Activated T-cell treated with anti-CD3 and anti-CD28 coated beads for 24 hours (primary cell): ENCODE measurements at places on chromosomes 5 and 9.

GRCh38 chr5:82246960-82247574 is 31.1 kb downstream of the RPS23 start:
- DNase-seq, result no peak

DNA sequence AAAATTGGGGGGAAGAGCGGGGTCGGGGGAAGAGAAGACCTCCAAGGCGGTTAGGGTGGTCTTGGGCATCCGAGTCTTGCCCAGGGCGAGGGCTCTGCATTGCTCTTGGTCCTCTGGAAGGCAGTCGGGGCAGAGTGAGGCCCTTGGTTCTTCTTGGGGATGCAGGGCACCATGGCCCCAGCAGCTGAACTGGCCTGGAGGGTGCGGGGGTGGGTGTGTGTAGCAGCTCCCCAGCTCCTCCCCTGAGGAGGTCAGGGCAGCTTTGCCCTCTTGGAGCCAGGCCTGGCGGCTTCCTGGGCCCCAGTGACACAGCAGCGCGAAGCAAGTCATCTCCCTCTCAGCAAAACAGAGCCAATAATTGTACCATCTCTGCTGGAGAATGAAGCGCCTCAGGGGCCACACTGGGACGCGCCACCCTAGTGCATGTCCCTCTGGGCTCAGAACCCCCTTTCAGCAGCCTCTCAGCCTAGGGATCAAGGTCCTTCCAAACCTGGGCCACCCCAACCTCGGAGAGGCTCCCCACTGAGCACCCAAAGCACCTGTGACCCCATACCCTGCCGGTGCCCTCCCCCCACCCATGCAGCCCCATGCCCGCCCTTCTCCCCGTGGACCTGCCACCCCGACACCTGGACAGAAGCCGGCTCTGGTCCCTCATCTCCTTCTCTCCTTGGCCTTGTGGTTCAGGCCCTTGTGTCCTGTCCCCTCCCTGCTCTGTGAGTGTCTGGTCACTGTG is 10.4 kb upstream of the RXRA start:
- no peak for DNase-seq

DNA sequence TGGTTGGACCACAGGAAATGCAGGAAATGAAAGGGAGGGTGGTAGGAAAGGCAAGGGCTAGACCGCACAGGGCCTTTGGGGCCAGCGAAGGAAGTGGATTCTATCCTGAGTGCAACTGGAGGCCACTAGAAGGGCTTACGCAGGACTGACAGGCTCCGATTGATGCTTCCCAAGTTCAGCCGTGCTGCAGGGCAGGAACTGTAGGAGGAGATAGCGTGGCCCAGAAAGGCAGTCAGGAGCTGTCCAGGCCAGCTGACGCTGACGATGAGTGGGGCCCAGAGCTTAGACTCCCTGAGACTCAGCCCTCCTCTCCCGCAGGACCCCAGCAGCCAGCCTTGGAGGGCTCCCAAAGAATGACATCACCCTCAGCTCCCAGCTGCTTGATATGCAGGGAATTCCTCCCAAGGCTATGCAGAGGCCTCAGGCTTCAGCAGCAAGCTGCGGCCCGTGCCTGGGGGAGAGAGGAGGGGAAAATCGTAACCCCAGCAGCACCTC is 48.8 kb downstream of the KCNIP1 start:
- no peak for DNase-seq

DNA sequence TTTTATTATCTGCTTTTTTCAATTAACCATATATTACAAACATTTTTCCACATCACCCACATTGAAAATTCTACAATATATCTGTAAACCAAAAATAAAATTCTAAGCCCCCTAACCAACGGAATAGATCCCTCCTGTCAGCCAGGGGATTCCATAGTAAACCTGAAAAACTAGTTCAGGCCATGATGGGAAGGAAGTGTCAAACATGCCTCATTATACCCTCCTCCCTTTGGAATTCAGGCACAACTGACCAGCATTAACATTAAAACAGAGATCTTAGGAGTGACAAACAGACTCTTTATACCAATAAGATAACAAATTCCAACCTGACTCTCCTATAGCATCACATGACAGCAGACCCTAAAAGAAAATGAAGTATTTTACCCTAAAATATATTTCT is 113.7 kb upstream of the DMRT1 start:
- no peak for DNase-seq

- no peak for DNase-seq
Observed at GRCh38 chr9:131097126-131097947, 1.0 kb downstream of the AIF1L start.

- no peak for DNase-seq
Observed at GRCh38 chr5:393846-394275, 49.1 kb upstream of the EXOC3 start.

GRCh38 chr9:15357050-15357653 is 50.1 kb upstream of the TTC39B start:
- peak; percentile 20 for DNase-seq

GRCh38 chr5:171858303-171858702 is 72.7 kb downstream of the SMIM23 start:
- no peak for DNase-seq

DNA sequence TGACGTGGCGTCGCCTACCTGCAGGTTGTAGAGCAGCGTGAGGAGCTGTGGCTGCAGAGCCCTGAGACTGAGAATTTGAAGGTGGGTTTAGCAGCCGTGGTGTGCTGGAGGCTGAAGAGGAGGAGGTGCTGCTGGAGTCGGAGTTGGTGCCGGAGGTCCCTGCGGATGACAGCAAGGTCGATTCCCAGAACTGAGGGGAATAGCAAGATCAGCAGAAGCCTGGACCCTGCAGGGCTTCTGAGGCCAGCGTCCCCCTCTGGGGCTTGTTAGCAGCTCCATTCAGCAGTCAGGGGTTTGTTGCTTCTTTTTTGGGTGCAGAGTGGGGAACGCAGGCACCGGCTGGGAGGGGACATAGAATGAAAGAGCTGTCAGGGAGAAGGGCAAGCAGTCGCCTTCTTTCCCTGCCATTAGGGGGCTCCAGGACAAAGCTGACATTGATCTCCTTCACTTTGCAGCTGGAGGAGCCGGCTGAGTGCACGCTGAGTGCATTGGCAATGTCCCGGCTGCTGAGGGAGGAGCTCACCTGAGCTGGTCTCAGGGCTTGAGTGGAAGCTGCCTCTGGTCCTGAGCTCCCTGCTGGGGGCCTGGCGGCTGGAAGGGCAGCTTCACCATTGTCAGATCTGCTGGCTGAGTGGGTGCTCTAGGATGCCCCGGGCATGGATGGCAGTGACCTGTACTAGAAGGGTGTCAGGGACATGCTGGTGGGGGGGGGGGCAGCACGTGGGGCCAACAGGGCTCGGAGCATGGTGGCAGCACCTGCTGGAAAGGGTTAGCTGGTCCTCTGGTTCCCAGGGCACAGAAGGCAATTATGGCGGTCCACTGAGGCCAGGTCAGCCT is 20.8 kb downstream of the OBP2B start:
- no peak for DNase-seq

- DNase-seq, result no peak
Observed at GRCh38 chr9:128073253-128073886, 5.3 kb downstream of the SLC25A25 start.

GRCh38 chr9:124477211-124477647 is 27.0 kb downstream of the ADGRD2 start:
- DNase-seq, result no peak

- no peak for DNase-seq
Observed at GRCh38 chr9:71861618-71862017, 49.4 kb downstream of the ABHD17B start.

DNA sequence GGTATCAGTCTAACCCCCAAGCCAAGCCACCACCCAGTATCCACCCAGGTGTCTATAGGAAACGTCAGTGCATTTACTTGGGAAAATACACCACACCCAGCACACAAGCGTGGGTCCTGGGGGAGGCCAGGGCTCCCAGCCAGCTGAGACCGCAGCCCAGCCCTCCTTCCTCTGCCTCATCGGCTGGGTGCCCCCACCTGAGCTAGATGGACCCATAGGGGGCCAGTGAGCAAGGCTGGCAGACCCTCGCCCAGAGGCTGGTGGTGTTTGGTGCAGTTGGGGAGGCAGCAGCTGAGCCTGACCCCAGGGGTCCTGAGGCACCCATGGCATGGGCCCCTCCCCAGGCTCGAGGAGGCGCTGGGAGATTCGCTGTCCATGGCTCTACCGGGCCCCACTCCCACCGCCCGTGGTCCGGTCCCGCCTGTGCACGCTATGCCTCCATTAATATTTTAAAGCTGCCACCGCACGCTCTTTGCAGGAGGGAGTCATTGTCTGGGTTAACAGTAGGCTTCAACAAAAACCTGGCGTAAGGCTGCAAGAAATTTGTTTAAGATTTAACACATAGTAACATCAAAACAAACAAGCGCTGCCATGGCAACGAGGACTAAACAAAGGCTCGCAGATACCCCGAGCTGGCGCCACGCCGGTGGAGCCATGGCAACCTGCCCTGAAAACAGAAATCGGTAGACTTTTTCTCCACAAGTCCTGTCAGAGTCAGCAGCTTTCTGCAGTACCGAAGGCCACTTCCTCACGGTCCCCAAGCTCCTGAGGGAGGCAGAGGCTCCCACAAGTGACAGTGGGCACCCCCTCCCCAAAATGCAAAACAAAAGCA is 20.6 kb downstream of the TPPP start:
- DNase-seq, result peak; percentile 34

- peak; percentile 44 for DNase-seq
Observed at GRCh38 chr5:40578501-40579451, 100.9 kb upstream of the PTGER4 start.

- DNase-seq, result no peak
Observed at GRCh38 chr5:61115968-61116367, 46.3 kb downstream of the SMIM15 start.

DNA sequence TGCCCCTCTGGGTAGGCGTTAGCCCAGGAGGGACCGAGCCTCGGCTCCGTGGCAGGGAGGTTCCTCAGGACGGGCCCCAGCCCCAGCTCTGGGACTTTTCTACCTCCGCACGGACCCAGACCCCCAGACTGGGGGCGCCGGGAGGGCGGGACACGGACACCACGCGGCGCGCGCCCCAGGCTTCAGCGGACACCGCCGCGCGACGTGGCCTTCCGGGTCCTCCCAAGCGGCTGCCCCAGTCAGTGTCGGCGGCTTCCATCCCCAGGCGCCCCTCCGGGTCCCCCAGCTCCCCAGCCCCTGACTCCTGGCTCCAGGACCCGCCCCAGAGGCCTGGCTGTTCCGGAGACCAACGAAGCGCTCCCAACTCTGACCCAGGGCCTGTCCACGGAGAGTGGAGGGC is 3.1 kb downstream of the LCNL1 start:
- DNase-seq, result no peak

DNA sequence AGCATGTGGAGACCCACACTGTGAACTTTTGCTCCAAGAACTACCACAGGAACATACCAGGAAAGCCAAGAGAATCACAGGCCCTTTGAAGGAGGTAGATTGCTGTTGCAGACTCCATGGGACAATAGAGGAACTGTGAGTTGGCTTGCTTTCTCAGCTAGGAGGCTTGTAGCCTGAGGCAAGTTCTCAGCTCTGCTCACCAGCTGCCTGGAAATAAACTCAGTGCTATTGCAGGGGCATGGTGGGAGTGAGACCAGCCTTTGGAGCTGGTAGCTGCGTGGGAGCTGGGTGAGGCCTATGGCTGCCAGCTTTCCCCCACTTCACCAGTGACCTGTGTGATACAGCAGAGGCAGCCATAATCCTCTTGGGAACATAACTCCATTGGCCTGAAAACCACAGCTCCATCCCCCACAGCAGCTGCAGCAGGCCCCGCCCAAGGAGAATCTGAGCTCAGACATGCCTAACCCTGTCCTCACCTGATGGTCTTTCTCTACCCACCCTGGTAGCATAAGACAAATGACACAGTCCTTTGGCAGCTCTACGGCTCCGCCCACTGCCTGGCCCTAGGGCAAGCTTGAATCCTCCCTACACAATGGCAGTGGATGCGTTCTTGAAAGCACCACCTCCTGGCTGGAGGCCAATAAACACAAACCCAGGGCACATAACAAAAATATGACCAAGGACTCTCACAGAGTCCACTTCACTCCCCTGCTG is 389.5 kb downstream of the KIF4B start:
- no peak for DNase-seq

GRCh38 chr5:163993126-163993525 is 487.7 kb downstream of the MAT2B start:
- DNase-seq, result no peak

GRCh38 chr5:133947431-133947841 is 21.0 kb downstream of the C5orf15 start:
- DNase-seq, result no peak

DNA sequence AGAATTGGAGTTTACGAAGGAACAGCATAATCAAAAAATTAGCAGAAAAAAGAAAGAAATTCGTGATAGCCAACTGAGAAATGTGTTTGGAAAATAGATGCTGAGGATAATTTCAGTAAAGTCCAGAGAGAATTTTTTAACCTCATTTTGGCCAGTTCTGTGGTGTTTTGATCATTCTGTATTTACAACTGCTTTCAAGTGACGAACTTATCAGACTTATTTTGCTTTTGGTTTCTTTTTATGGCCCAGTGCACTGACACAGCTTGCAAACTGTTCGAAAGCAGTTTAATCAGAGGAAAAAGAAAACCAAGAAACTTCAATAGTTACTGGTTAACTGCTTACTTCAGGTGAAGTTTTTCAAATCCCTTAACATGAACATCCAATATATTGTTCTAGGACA is 1.9 kb downstream of the SDHA start:
- DNase-seq, result no peak

- DNase-seq, result no peak
Observed at GRCh38 chr9:126973651-126974529, 59.3 kb downstream of the RALGPS1 start.

GRCh38 chr5:16799796-16800195 is 136.3 kb downstream of the MYO10 start:
- DNase-seq, result no peak

- DNase-seq, result no peak
Observed at GRCh38 chr5:27240791-27241190, 202.4 kb upstream of the CDH9 start.
